ENCODE measurements at places on chromosomes 6 and 20.

DNA sequence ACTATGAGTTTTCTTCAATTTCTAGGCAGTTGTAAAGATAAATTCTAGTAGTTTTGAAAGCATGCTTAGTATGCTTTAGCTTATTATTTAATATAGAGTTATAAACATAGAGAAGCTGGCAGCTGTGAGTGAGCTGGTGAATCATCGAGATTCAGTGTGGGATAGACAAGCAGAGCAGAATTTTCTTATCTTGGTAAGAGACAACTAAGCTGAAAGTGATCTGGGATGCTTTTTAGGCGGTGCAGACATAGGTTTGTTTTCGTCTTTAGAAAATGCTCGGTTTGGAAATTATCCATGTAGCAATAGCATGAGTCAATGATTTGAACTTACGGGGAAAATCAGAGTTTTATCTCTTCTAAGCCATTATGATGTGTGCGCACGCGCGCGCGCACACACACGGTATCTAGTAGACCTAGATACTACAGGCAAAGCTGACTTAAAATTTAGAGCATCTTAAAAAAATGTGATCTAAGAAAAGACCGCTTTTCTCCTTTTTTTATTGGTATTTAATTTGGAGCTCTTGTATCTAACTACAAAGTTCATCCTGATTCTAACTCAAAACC is 128.3 kb upstream of the MAP3K7 start:
- DNase-seq, result no peak

GRCh38 chr6:131103296-131103695 is 32.0 kb upstream of the AKAP7 start:
- no peak for DNase-seq

- no peak for DNase-seq
These were observed 72.1 kb downstream of the AFDN start for GRCh38 chr6:167898673-167899311.

DNA sequence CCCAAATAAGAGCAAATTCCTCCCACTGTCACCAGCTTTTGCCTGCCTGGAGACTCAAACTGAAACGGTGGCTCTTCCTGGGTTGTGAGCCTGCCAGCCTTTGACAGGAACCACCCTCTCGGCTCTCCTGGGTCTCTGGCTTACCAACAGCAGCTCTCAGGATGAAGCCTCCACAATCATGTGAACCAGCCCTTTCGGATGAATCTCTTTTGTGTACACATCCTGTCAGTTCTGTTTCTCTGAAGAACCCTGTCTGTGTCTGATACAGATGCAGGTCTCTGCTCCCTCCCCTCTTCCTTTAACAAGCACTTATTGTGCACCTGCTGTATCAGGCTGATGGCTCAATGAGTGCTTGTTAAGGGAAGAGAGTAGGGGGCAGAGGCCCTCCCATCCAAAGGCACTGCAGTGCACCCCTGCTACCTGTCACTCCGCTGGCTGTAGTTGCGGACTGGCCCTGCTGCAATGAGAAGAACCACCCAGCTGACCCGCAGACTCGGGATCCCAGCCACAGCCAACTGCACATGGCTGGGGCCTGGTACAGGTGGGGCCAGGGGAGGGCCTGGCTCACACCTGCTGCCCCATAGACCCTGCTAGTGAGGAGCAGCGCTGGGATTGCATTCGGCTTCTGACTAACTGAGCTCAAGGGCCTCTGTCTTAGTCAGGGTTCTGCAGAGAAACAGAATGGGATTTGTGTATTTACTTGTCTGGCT is 120.1 kb upstream of the PMEPA1 start:
- no peak for DNase-seq

DNA sequence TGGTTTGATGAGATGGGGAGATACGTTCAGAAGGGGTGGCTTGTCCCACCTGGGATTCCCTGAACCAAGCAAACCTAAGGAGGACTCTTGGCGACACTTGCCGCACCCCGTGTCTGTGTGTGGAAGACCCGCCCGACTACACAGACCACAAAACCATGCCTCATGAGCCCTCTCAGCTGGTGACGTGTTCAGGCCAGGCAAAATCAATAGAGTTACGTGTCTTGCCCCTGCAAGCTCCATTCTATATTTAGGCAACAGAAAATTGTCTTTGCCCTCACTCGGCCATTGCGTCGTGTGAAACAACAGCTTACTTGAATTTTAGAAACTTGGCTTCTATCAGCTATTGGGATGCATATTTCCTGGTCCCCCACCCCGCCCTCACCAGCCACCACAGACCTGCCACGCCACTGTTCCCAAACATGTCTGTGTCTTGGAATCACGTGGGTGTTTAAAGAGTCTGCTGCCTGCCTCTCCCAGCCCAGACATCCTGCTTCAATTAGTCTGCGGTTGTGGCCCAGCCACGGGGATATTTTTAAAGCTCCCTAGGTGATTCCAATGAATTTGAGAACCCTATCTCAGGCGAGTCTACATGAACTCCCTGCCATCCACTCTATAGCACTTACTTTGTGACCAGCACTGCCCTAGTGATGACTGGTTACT is 279.2 kb upstream of the EXOC2 start:
- DNase-seq, result no peak

DNA sequence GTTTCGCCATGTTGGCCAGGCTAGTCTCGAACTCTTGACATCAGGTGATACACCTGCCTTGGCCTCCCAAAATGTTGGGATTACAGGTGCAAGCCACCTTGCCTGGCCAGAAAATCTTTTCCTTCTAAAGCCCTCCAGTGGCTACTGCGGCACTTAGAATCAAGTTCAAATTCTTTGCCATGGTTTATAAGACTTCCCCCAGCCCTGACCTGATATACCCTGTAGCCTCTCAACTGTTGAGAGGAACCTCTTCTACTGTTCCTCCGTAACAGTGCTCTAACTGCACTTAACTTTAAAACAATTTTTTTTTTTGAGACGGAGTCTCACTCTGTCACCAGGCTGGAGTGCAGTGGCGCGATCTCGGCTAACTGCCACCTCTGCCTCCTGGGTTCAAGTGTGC is 235.6 kb downstream of the BCAS1 start:
- DNase-seq, result no peak

DNA sequence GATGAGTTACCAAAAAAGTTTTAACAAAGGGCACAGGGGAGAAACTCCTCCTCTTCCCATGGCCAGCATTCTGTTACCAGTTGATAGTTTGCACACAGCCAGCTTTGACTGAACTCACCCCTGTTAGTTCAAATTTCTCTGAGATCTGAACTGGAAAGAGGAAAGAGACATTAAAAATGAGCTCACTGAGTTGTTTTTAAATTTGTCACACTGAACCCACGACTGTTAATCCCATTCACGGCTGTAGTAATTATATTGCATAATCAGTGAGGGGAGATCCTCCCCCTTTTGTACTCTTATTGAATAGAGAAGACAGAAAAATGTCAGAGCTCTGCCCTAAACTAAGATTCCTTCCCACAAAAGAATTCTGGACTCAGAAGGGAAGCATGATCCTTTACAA is 17.5 kb upstream of the DSP start:
- no peak for DNase-seq

DNA sequence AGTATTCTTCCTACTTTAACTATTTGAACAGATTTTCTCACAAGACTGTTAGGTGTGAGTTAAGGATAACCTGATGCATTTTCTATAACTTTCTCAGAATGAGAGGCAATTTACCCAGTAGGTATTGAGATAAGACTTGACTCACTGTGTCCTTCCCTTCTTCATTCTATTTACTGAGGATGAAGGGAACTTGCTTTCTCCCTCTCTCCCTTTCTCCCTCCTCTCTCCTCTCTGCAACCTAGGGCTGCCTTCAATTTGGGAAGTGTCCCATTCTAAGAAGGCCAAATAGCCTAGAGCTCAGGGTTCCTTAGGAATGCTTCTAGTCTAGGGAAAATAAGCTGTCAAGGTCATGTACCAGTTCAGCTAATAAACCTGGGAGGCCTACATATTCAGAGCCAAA is 3.2 kb downstream of the ECHDC1 start:
- DNase-seq, result no peak

DNA sequence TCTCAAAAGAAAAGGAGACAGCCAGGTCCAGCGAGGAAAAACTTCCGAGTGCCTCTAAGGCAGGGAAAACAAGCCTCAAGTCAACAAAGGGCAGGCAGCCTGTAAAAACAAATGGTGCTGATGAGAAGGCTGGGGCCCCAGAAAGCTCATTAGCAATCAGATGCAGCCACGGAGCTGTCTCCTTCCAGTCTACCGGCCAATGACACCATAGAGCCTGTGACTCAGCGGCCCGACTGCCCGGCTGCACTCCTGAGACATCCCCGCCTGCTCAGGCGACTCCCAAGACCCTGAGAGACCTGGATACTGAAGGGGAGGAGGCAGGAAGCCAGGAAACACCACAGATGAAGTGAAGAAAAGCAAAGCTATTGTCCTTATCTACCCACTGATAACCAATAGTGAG is 120.1 kb upstream of the HDDC2 start:
- no peak for DNase-seq

DNA sequence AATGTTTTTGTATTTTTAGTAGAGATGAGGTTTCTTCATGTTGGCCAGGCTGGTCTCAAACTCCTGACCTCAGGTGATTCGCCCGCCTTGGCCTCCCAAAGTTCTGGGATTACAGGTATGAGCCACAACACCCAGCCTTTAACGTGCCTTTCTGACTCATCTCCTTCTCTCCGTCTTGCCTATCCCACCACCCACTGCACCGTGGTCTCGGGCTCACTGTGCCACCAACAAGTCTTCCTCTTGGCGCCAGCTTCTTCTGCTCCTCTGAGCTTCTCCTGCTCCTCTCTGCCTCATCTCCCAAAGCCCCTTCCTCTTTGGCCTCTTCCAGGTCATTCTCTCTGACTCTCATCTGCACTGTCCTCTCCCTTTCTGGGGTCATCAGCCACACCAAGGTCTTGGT is 41.0 kb downstream of the TMEM242 start:
- DNase-seq, result no peak

GRCh38 chr20:49276161-49276960 is 1.5 kb downstream of the ZNFX1 start:
- peak; percentile 71 for DNase-seq

DNA sequence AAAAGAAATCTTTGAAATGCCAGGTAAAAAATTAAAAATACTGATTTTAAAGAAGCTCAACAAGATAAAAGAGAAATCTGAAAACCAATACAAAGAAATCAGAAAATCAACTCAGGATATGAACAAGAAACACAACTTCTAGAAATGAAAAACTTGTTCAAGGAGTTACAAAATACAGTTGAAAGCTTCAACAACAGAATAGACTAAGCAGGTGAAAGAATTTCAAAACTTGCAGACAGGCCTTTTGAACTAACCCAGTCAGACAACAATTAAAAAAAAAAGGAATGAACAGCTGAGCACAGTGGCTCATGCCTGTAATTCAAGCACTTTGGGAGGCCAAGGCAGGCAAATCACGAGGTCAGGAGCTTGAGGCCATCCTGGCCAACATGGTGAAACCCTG is 57.8 kb downstream of the PDSS2 start:
- no peak for DNase-seq

- no peak for DNase-seq
These were observed 559 bp upstream of the EYA4 start for GRCh38 chr6:133240511-133241085.

DNA sequence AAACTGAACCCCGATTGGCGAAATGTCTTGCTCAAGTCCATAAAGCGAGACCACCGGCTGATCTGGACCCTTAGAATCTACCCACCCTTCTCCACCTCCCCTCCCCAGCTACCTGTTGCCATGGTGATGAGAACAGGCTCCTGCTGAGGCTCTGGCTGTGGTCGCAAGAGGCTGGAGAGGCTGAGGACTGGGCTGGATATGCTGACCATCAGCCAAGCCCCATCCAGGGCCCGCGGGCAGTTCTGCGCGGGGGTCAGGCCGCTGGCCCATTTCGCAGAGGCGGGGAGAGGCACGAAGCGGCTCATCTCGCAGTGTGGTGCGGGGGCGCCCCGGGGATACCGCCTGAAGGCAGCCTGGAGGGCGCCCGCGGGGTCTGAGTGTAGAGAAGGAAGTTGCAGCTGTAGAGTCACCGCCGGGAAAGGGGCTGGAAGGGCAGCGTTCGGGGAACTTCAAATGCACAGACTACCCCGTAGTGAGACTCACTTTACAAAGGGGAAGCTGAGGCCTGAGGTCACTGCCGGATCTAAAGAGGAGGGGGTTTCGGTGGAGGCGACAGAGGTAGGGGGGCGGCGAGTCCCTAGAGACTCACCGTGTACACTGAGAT is 671 bp downstream of the TAPBP start:
- DNase-seq, result peak; percentile 47
